Activated CD4-positive, alpha-beta T cell treated with anti-CD3 and anti-CD28 coated beads, Interleukin-2, amount 50 U/mL, for 4 hours (primary cell): ENCODE measurements at places on chromosomes 5 and 9.

DNA sequence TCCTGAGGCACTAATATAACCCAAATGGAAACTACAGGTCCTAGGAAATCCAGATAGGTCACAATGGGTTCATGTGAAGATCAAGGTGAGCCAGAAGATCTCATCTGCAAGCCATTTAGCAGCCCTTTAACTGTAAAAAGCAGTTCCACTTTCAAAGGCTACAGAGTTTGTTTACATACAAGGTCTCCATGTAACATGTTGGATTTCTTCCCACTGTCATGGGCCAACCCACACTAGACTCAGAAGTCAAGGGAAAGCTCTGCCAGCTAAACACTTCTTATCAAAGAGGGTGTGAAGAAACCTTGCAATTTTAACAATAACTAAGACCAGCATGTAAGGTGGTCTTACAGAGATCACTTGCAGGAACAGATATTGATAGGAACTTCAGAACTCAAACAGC, 3.8 kb upstream of the CTNNAL1 start:
- no peak for DNase-seq

GRCh38 chr5:173745123-173745522, 128.7 kb upstream of the BOD1 start:
- no peak for DNase-seq

DNA sequence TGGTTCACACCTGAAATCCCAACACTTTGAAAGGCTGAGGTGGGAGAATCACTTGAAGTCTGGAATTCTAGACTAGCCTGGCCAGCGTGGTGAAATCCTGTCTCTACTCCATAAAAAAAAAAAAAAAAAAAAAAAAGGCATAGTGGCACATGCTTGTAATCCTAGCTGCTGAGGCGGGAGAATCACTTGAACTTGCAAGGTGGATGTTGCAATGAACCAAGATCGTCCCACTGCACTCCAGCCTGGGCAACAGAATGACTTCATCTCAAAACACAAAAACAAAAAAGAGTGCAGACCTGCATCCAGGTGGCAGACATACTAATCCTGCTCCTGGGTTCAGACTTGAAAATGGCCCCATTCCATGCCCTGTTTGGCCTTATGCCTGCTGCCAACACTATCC, 21.8 kb upstream of the ADAMTS19 start:
- no peak for DNase-seq

DNA sequence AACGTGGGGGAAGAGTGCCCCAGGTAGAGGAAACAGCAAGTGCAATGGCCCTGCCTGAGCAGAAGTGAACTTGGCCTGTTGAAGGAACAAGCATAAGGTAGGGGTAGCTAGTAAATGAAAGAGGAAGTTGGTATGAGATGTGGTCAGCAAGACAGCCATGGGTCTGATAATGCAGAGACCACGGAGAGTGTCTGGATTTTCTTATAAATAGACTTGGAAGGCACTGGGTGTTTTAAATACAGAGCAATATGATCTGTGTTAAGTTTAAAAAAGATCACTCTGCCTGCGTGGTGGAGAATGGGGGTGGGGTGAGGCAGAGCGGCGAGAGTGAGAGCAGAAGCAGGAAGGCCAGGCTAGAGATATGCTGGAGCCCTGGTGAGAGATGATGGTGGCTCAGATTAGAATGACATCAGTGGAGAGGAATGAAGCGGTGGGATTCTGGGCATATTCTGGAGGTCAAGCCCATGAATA, 4.2 kb downstream of the ADAM19 start:
- no peak for DNase-seq

GRCh38 chr9:129175825-129176633, 2.0 kb downstream of the IER5L start:
- DNase-seq, result no peak

GRCh38 chr5:174378121-174378874, 332.8 kb downstream of the NSG2 start:
- DNase-seq, result no peak

DNA sequence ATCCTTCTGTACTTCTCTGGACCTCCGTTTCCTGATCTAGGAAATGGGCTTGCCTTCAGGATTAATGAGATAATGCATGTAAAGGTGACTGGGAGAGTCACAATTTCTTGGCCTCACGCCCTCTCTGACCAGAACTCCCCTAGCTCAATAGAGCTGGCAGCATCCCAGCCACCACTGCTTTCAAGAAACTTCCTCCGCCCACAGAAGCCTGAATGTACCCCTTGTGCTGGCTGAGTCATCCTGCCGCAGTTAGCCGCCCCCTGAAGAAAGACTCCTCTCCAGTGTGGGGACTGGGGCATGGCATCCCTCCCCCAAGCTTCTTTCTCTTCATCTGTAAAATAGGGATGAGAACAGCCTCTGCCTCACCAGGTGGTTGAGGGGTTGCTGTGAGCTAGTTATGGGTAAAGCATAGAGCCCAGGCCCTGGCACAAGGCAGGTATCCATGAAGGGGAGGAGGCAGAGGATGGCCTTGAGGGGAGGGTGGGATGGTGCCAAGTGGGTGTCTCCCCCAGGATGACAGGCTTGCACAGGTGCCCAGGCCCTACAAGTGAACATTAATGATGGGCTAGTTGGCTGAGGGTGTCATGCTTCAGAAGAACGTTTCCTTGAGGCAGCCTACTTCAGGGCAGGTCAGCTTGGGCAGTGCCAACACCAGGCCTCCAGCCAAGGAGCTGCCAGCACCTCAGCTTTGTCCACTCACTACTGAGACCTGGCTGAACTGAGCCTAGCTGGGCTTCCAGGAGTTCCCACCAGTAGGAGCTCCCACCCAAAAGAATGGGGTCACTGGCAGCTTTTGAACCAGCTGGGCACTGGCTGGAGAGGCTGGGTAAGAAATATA, 3.4 kb downstream of the PDLIM4 start:
- peak; percentile 10 for DNase-seq

GRCh38 chr5:156147261-156147943, 179.6 kb upstream of the SGCD start:
- DNase-seq, result no peak

DNA sequence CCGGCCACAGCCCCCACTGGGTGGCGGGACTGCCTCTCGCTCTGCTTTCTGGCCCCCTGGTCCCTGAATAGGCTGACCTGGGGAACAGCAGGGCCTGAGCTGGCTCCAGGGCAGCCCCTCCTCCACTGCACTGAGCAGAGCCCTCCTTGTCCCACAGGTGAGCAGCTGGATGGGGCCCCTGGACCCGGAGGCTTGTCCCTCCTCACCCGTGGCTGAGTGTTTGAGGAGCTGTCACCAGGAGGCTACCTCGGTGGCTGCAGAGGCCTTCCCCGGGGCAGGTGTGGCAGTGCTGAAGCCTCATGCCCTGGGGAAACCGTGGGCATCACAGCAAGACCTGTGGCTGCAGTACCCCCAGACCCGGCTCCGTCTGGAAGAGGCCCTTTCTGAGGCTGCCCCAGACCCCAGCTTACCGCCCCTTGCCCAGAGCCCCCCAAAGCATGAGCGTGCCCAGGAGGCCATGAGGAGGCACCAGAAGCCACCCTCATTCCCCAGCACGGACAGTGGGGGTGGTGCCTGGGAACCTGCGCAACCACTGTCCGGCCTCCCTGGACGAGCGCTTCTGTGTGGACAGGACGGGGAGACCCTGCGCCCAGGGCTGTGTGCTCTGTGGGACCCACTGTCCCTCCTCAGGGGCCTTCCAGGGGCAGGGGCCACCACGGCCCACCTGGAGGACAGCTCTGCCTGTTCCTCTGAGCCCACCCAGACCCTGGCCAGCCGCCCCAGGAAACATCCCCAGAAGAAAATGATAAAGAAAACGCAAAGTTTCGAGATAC, 28.5 kb upstream of the LRRC14B start:
- no peak for DNase-seq
